GM04504 (cell line): ENCODE measurements at places on chromosomes 2 and 18.

GRCh38 chr2:85018049-85018447, 47.1 kb downstream of the KCMF1 start:
- DNase-seq, result no peak

DNA sequence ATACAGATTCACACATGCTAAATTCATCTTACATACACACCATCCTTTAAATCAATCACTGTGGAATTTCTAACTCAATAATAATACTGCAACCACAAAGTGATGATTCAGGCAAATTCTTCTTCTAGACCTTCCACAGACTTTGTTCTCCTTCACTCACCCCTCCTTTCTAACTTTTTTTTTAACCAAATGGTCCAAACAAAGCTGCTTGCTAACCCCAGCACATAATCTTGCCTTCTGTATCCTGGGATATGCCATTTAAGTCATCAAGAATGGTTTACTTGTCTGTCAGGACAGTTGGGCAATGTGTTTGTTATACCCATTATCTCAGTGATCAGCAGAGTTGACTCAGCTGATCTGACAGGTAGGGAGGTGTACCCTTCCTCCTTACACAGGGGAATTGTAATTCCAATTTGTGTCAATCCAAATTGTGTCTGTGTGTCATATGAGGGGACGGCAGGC, 10.0 kb downstream of the SLC40A1 start:
- peak; percentile 49 for DNase-seq

GRCh38 chr2:239190921-239191885, 209.6 kb downstream of the HDAC4 start:
- no peak for DNase-seq

GRCh38 chr2:9739531-9739964, 103.7 kb upstream of the TAF1B start:
- DNase-seq, result no peak

DNA sequence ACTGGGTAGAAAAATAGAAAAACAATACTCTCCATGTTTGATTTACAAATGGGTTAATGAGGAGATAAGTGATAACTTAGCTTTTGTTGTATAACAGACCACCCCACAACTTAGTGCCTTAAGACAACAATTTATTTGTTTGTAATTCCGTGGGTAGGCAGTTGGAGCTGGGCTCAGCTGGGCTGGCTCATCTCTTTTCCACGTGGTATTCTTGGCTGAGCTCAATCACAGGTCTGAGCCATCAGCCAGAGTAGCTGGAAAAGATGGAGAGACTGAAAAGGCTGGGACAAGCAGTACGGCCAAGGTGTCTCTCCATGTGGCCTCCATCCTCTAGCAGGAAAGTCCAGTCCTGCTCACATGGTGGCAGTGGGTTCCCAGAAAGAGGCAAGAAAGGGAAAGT, 32.2 kb upstream of the ELOA2 start:
- no peak for DNase-seq

DNA sequence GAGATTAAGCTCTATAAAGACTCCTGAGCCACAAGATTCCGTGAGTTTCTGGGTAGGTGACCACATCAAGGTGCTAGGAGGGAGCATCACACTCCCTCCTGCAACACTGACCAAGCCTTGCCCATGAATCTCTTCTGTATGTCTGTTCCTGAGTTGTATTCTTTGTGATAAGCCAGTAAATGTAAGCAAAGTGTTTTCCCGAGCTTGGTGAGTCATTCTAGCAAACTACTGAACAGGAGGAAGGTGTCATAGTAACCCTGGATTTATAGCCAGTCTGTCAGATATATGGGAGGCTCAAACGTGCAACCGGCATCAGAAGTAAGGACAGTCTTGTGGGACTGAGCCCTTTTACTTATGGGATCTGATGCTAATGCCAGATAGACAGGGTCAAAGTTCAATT, 346.1 kb upstream of the KYNU start:
- DNase-seq, result no peak

- no peak for DNase-seq
Observed at GRCh38 chr2:176285321-176285720, 16.1 kb downstream of the MTX2 start.

- no peak for DNase-seq
Observed at GRCh38 chr2:226267516-226268289, 531.9 kb downstream of the IRS1 start.

GRCh38 chr2:65351234-65351947, 81.0 kb downstream of the SPRED2 start:
- DNase-seq, result no peak

- peak; percentile 29 for DNase-seq
Observed at GRCh38 chr2:159200498-159200897, 86.0 kb downstream of the WDSUB1 start.
